ENCODE measurements at places on chromosomes 3 and 15.

DNA sequence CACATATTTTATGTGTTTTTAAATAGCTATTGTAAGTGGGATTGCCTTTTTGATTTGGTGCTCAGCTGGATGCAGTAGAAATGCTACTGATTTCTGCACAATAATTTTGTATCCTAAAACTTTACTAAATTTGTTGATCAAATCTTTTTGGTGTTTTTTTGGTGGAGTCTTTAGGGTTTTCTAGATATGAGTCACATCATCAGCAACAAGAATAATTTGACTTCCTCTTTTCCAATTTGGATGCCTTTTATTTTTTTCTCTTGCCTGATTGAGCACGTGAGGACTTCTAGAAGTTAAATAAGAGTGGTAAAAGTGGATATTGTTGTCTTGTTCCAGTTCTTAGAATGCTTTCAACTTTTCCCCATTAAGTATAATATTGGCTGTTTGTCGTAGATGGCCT is 51.3 kb downstream of the TLNRD1 start:
- peaks cover 18% of the 10 kb centered on the region for H3K27me3 ChIP-seq
- no peaks in the 10 kb centered on the region for H3K4me1 ChIP-seq
- no peaks in the 10 kb centered on the region for H3K36me3 ChIP-seq

DNA sequence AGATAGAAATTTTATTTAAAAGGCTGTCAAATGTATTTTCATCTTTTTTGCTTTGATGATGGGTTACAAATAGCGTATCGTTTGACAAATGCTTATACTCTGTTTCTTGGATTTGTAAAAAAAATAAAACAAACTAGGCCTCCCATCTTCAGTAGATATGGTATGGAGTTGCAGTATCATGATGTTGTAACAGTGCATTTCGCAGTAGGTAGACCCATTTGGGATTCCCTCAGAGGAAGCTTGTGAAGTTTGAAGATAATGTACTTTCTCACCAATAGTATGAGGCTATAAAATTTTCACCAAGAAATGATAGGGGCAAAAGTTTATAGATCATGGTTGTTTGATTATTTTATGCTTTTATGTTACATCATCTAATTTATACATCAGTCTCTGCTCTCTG is 10.8 kb downstream of the MBNL1 start:
- no peak for DNase-seq
- no peak overlapping the region for H3K4me3 ChIP-seq
- H3K4me1 ChIP-seq = peaks cover 36% of the 10 kb centered on the region
- no peak overlapping the region for H3K27ac ChIP-seq
- no peaks in the 10 kb centered on the region for H3K27me3 ChIP-seq

- H3K27ac ChIP-seq = no peak overlapping the region
- peaks cover 11% of the 10 kb centered on the region for H3K4me1 ChIP-seq
- DNase-seq = no peak
Observed at GRCh38 chr15:51736751-51737521, 519 bp downstream of the LYSMD2 start.

DNA sequence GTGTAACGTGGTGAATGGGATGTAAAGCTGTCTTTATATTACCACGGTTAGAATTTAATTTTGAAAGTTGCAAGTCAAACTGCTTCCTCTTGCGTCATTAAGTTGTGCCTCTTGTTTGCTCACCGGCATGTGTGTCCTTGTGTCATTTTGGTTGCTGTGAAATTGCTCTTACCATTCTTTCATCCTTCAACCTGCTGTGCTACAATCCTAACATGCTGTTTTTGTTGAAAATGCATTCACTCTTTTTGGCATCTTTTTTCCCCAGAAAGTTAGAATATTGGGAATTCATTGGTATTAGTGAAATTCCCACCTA is 164.7 kb downstream of the PGPEP1L start:
- H3K4me1 ChIP-seq = peaks cover 50% of the 10 kb centered on the region
- no peak for DNase-seq
- no peaks in the 10 kb centered on the region for H3K27me3 ChIP-seq
- H3K4me3 ChIP-seq = no peak overlapping the region
- no peak overlapping the region for H3K27ac ChIP-seq

GRCh38 chr3:11718637-11719405 is 75.1 kb upstream of the VGLL4 start:
- no peaks in the 10 kb centered on the region for H3K27me3 ChIP-seq
- peaks cover 46% of the 10 kb centered on the region for H3K4me1 ChIP-seq
- H3K36me3 ChIP-seq = no peaks in the 10 kb centered on the region
- peak overlapping the region; percentile 88 for H3K4me3 ChIP-seq
- DNase-seq = peak; percentile 42
- peak overlapping the region; percentile 99 for H3K27ac ChIP-seq

- H3K27ac ChIP-seq = no peak overlapping the region
- no peak overlapping the region for H3K4me3 ChIP-seq
- H3K27me3 ChIP-seq = peaks cover 2% of the 10 kb centered on the region
- H3K36me3 ChIP-seq = no peaks in the 10 kb centered on the region
- no peak for DNase-seq
Observed at GRCh38 chr3:188097791-188098190, 56.2 kb upstream of the LPP start.

All from mesothelial cell of epicardium (in vitro differentiated cells).